NCI-H1417 treated with DMSO at 0.1 percent for 48 hours (cell line): ENCODE measurements at places on chromosomes 6 and 20.
A peak's percentile ranks its signal among the peaks of the same experiment; 100 is the strongest.

DNA sequence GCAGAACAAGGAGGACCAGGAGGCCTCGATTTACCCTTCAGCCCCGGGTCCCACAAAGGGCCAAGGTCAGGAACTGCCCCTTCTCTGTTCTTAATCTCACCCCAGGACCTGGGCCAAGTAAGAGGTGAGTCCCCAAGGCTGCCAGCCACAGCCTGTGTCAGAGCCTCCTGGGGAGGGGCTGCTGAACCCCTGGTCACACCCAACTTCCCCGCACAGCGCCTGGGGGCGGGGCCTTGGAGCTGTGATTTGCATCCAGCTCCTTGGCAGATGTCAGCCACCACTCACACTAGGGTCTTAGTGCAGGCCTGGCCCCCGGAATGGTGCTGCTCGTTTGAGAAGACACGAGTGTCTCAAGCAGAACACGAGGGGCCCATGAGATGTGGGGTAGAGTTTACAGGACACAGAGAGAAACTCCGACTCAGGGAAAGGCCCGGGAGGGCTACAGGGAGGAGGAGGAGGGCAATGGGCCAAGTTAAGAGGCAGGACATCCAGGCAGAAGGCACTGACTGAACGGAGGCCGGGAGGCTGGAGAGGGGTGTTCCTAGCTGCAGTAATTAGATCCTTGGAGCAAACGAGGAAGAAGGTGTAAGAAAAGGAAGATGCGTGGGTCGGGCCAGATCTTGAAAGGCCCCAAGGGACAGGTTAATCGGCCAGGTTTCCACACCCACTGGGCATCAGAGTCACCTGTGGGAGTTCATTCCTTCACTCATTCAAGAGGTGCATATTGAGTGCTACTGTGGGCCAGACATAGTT, 26.9 kb downstream of the ZBP1 start:
- DNase-seq, result no peak

- no peak for DNase-seq
Observed at GRCh38 chr20:10474606-10475184, 39.6 kb downstream of the SLX4IP start.

DNA sequence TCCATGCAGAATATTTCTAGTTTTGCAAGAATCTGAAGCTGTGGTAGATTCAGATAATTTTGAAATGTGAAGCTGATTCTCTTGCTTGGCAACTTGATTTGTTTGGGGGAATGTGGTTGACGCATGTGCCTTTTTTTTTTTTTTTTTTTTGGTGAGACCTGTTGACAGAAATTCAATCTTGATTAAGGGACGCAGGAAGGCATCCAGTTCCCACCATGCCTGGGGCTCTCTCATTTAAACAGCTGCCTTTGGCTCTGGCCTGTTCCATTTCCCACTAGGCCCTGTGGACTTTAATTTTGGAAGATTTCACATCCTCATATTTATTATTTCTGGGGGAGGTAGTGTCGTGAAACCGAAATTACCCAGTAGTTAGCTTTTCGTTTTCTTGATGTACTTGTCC, 8.6 kb downstream of the TPX2 start:
- DNase-seq, result no peak

- peak; percentile 99 for DNase-seq
Observed at GRCh38 chr6:79810185-79810705, 137.1 kb downstream of the ELOVL4 start.

GRCh38 chr6:2102316-2102883, 143.0 kb downstream of the GMDS start:
- DNase-seq, result no peak

- no peak for DNase-seq
Observed at GRCh38 chr6:29999416-29999815, 57.1 kb downstream of the HLA-A start.

DNA sequence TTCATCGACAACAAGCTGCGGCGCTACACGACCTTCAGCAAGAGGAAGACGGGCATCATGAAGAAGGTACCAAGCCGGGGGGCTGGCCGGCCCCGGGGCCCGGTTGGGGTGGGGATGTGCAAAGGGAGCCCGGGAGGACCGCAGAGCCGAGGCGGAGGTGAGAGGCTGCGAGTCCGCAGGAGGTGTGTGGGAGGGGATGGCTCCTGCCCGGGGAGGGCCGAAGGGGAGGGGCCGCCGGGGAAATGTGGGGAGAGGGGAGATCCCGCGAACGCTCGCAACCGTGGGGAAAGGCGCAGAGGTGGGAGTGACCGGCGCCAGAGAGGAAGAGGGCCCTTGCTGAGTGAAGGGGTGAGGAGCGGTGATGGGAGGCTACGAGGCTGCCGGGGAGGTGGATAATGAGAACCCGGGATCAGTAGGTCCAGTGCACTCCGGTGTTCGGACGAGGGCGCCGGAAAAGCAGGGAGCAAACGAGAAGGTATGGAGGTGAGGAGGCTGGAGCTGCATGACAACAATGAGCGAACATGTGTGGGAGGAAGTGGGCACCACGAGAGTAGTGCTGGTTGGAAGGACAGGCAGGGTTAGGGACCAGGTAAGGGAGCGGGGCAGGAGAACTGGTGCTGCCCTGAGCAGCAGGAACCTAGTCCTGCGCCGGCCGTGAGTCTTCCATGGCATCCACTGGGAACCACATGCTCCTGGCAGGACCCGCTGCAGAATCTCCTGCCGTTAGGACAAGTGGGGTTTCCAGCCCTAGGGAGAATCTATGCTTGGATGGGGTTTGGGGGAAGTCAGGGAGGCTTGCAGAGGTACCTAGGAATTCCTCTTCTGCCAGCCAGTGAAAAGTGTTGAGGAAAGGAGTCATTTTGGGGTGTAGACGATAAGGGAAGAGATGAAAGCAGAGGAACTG, 1.3 kb downstream of the SRF start:
- no peak for DNase-seq

GRCh38 chr6:110147870-110148269, 31.6 kb downstream of the WASF1 start:
- no peak for DNase-seq

GRCh38 chr20:56779452-56780143, 150.5 kb downstream of the TFAP2C start:
- no peak for DNase-seq

GRCh38 chr20:2535711-2536559, 438 bp upstream of the TMC2 start:
- DNase-seq, result no peak

DNA sequence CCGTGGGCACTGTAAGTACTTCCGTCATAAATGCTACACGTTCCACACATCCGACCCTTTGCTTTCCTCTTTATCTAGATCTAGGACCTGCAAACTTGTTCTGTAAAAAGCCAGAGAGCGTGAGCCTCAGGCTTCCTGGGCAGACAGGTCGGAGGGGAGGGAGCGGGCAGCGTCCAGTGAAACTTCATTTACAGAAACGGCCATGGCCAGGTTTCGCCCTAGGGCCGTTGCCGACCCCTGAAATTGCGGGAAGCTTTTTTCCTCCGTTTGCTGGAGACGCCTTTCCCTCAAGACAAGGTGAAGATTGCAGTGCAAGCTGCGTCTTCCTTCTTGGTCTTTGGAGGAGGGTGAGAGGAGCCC, 155.4 kb downstream of the DLL1 start:
- no peak for DNase-seq

- no peak for DNase-seq
Observed at GRCh38 chr20:46190478-46191167, 72.5 kb downstream of the CD40 start.
